ENCODE measurements at places on chromosomes 4 and X.

GRCh38 chrX:16212436-16212835, 45.2 kb downstream of the MAGEB17 start:
- no peak for DNase-seq

DNA sequence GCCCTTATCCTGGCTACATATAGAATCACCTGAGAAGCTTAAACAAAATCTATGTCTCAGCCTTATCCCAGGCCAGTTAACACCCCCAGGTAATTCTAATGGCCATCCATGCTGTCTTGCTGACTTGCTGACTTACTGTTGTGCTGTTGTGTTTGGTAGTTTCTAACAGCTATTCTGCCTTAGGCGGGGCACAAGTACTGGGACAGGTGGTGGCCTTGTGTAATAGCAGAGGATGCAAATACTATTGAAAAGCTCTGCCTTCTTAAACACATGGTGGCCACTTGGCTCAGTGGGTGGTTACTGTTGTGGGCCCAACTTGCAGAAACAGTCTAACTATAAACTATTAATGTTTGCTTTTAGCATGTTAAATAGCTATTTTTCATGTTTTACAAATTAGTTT, 56.2 kb downstream of the CDS1 start:
- no peak for DNase-seq

DNA sequence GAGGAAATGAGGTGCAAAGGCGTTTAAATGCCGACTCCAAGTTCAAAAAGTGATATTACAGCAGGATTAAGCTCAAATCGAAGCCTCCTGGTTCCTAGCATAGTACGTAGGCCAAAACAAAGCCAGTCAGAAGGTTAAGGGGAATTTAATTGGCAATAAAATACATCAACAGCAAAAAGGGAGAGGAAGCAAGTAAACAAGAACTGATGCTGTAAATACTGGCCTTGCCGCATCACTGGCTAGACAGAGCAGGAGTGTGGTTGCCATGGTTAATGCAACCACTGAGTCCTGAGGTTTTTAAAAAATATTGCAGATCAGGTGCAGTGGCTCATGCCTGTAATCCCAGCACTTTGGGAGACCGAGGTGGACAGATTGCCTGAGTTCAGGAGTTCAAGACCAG, 63.2 kb upstream of the FBXW7 start:
- DNase-seq, result no peak

GRCh38 chr4:75876218-75876617, 26.0 kb downstream of the PPEF2 start:
- no peak for DNase-seq

DNA sequence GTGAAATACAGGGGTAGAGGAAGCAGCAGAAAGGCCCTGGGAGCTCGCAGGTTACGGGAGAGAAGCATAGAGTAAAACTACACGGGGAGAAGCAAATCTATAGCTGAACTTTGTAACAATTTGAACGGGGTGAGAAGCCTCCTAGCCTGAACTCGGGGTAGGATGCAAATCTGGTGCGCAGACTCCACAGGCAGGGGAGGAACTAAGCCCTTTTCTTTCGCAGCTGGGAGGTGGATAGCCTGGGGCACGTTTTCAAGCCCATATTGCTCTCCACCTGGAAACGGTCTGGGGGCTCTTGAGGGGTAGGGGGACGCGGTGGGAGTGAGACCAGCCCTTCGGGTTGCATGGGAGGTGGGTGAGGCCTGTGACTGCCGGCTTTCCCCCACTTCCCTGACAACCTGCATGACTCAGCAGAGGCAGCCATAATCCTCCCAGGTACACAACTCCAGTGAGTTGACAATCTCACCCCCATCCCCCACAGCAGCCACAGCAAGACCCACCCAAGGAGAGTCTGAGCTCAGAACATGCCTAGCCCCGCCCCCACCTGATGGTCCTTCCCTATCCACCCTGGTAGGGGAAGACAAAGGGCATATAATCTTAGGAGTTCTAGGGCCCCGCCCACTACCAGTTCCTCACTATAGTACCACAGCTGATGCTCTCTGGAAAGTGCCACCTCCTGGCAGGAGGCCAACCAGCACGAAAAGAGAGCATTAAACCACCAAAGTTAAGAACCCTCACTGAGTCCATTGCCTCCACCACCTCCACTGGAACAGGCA, 29.9 kb downstream of the SOWAHB start:
- no peak for DNase-seq
